ENCODE measurements at places on chromosomes 5 and 9.

DNA sequence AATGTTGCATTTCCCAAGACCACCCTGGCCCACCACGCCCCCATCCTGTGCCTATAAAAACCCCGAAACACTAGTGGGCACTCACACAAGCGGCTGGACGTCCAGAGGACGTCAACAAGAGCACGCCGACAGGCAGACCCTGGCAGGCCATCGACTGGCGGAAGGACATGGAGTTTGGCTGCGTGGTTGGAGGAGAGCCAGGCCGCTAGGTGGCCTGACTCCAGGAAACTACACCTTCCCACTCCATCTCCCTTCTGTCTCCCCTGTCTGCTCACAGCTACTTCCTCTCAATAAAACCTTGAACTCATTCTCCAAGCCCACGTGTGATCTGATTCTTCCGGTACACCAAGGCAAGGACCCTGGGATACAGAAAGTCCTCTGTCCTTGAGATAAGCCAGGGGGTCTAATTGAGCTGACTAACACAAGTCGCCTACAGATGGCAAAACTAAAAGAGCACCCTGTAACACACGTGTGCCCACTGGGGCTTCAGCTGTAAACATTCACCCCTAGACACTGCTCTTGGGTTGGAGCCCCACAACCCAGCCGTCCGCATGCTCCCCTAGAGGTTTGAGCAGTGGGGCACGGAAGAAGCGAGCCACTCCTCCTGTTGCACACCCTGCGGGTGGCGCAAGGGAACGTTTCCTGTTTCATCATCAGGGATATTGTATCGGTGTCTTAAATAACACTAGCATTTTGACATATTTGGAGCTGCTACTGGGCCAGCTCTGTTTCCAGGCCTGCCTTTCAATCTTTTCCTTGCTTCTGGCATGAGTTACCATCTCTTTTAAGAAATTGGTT is 54.5 kb upstream of the TAF11L2 start:
- DNase-seq: no peak

GRCh38 chr5:13606051-13606450 is 338.4 kb downstream of the DNAH5 start:
- peak; percentile 33 for DNase-seq

- DNase-seq: no peak
Measured at GRCh38 chr5:61649971-61650370, 317.9 kb downstream of the ZSWIM6 start.

DNA sequence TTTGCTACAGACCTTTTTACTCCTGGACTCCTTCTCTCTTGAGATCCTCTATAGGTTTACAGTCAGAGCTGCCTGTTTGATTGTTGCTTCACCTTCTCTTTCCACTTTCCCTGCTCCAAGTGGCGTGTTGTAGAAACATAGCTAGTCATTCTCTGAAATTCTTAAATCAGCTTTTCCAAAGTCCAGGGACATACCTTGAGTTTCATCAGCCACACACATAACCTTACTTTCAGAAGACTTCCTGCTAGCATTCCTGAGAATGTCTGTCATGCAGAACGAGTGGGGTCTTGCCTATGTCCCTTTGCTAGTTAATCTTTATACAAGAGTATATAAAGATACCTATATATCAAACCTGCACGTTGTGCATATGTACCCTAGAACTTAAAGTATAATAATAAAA is 230.3 kb upstream of the ZNF462 start:
- DNase-seq: no peak

DNA sequence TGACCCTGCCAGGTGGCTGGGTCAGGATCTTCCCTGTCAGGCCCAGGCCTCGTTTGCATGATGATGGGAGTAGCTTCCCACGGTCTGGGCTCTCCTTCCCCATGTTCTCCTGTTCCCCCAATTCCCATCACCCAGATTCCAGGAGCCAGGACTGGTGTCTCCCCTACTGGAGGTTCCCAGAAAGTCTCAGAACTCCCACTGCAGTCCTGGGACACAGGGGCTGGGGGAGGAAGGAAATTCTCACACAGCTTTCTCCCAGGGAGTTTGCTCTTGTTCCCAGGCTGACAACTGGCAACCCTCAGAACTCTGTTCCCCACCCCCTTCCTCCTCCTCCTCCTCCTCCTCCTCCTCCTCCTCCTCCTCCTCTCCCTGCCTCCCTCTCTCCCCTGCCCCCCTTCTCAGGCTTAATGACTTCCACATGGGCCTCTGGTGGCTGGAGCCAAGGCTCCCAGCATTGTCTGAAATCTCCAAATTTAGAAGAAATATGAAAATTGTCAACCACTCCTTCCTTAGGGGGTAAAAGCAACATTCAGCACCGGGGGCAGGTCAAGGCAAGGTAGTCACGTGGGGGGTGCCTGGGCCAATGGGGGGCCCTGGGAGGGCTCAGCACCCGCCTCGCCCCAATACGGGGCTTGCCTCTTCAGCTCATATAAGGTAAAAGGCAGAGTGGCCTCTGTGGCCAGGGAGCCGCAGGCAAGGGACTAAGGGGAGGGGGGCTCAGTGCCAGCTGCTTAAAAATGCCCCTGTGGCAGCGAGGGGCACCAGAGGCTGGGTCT is 27.3 kb upstream of the IL17B start:
- DNase-seq: no peak

DNA sequence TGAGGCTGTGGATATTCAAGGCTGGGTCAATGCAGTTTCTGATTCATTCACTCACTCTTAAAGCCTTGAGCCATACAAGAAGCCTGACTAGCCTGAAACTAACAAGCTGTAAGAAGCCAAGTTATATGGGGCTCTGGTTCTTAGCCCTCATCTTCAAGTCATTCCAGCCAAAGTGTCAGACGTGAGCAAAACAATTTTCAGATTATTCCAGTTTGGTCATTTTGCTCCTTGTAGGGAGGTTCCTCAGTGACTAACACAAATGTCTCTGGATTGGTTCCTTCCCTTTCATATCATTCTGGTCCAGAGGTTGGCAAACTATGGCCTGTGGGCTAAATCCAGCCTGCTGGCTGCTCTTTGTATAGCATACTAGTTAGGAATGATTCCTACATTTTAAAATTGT is 12.5 kb upstream of the SHOC1 start:
- no peak for DNase-seq

DNA sequence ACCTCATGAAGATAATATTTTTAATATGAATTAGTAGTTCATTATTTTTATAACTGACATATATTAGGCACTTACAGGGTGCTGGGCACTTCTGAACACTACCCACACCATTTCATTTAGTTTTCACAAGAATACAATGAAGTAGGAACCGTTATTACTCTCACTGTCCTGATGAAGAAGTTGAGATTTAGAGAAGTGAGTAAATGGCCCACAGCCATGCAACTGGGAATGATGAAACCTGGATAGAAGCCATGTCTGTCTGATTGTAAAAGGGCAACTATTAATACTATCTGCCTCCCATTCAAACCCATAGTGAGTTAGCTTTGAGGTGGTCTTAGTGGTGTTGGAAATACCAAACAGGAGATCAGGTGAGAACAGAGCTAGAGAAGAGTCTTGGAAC is 29.6 kb upstream of the OTULINL start:
- no peak for DNase-seq

All from HS-5 (cell line).